ENCODE measurements at places on chromosomes 2 and 18. TPM values are rescaled to one million over a fixed set of nuclear protein-coding genes. Genes with fewer than 3 reads are reported as not detected.

FRZB gene
- not detected for total RNA-seq

DNA sequence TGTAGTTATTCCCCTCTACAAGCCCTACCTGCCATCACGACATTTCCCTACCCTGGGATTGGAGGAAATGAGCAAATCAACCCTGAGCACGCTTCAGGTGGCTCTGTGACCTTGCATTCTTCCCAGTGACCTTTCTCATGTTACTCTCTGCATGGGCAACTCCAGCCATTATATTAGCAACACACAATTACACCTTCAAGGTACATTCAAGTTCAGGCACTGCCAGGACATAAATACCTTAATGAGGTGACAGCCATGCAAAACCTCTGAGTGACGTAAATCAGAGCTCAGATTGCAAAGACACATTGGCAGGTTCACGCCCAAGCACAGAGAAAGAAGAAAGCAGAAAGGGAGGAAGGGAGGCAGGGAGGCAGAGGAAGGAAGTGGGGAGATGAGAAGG lies 68.7 kb upstream of the ALK start:
- H3K27me3 ChIP-seq = peaks cover 3% of the 10 kb centered on the region
- no peak overlapping the region for H3K27ac ChIP-seq
- H3K36me3 ChIP-seq = no peaks in the 10 kb centered on the region
- no peaks in the 10 kb centered on the region for H3K4me1 ChIP-seq
- DNase-seq = no peak
- no peak overlapping the region for H3K4me3 ChIP-seq

DNA sequence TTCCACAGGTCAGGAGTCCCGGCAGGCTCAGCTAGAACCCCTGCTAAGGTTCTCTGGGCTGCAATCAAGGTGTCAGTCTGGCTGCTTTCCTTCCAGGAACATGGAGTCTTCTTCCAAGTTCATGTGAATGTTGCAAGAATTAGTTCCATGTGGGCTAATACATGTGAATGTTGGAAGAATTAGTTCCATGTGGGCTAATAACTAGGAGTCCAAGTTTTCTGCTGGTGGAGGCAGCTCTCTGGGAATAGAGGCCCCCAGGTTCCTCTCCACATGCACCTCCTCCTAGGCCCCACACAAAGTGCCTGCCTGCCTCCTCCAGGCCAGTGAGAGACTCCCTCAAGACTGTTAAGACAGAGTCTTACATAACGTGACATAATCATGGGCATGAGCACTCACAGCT lies 140.8 kb upstream of the SLC35G4 start:
- no peaks in the 10 kb centered on the region for H3K27me3 ChIP-seq
- no peak for DNase-seq
- H3K27ac ChIP-seq = no peak overlapping the region
- no peak overlapping the region for H3K4me3 ChIP-seq

- H3K4me3 ChIP-seq = no peak overlapping the region
- DNase-seq = no peak
- H3K36me3 ChIP-seq = no peaks in the 10 kb centered on the region
- peaks cover 10% of the 10 kb centered on the region for H3K27me3 ChIP-seq
- no peaks in the 10 kb centered on the region for H3K4me1 ChIP-seq
Measured at GRCh38 chr2:18399601-18400000, 160.9 kb downstream of the RDH14 start.

DNA sequence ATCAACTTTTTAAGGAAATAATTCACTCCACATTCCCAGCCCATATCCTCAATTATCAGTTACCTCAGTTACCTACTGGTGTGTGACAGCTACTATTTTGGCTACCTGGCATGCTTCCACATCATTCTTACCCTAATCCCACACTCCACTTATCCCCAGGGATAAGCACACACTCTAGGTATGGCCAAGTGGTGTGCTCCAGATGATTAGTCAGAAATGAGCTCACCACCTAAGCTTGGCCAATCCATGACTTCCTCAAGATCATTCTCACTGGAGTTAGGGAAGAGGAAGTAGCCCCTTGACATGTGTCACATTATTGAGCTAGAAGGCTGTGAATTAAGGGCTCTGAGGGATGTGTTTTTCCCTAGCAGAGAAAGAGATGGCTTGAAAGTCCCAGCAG lies 20.9 kb upstream of the SMAD4 start:
- DNase-seq = no peak
- H3K27me3 ChIP-seq = no peaks in the 10 kb centered on the region
- H3K4me3 ChIP-seq = no peak overlapping the region
- H3K4me1 ChIP-seq = no peaks in the 10 kb centered on the region

GRCh38 chr18:49476664-49477411 lies 10.2 kb downstream of the C18orf32 start:
- peaks cover 40% of the 10 kb centered on the region for H3K36me3 ChIP-seq
- no peak overlapping the region for H3K4me3 ChIP-seq
- no peak for DNase-seq
- no peak overlapping the region for H3K27ac ChIP-seq
- peaks cover 10% of the 10 kb centered on the region for H3K4me1 ChIP-seq

DNA sequence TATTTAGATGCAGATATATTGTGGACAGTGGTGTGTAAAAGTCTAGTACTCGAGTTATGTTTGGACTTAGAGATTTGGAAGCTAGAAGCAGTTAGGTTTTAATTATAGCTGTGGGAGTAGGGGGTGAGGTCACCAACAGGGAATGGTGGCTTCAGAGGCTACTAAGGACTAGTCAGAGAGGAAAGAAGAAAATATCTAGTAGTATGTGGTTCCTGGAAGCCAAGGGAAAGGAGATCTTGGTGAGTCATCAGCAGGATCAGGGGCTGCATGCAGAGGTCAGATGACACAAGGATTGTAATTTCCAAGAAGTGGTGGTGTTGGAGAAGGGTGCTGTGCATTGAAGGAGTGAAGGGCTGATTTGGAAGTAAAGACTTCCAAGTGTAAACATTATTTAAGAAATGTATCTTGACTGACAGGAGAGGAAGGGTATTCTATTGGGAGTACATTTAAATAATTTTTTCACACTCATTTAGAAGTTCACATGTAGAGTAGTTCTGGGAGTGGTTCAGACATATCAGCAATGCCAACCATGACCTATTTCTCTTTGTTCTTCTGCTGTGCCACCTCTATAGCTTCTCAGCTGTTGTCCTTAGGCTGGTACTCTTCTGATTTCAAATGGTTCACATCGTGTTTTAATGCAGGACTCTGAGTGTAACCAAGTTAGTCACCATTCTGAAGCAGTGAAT lies 59.1 kb downstream of the ACSL3 start:
- H3K4me3 ChIP-seq = no peak overlapping the region
- DNase-seq = no peak
- H3K27me3 ChIP-seq = no peaks in the 10 kb centered on the region
- peaks cover 76% of the 10 kb centered on the region for H3K36me3 ChIP-seq
